HepG2 (cell line): ENCODE measurements at places on chromosomes 12 and 14. TPM values are rescaled to one million over a fixed set of nuclear protein-coding genes. Genes with fewer than 3 reads are reported as not detected.

DNA sequence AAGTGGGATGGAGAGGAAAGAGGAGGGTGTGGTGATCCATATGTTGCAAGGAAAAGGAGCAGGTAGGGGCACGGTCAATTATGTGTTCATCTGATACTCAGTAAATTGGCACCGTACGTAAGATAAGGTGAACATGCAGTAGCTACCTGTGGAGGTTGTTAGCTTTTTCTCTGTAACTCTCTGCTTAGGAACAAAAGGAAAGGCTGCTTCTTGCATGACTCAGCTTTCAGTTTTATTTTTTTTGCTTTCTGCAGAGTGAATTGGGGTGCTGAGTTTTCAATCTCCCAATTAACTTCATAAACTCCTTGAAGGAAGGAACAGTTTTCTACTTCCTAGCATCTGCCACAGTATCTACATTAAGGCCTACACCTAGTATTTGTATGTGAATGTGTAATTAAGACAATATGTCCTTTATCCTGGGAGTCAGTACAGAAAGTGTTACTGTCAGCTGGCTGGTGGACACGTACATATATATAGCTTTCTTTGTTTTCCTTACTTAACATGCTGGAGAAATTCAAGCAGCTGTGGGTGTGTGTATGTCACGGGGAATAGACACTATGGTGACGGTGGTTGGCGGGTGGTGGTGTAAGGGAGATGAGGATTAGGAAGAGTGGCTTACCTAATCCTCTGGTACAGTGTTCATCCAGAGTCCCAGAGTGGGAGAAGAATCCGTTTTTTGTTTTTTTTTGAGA is 40.1 kb upstream of the WNK1 start:
- H3K27ac ChIP-seq, result no peak overlapping the region
- 0 out of 3 replicates have a peak, but pooled peaks cover 3% of the 10 kb centered on the region for H3K27me3 ChIP-seq

SLC6A15 gene
- not detected in 2 replicates for total RNA-seq

GRCh38 chr12:26233631-26234030 is 38.3 kb downstream of the SSPN start:
- no peaks in the 10 kb centered on the region for H3K27me3 ChIP-seq
- no peaks in the 10 kb centered on the region for H3K36me3 ChIP-seq
- H3K27ac ChIP-seq, result no peak overlapping the region
- no peak for DNase-seq
- no peak overlapping the region for H3K4me3 ChIP-seq
- H3K4me1 ChIP-seq, result no peaks in the 10 kb centered on the region

GRCh38 chr12:101854747-101855146 is 22.6 kb upstream of the DRAM1 start:
- DNase-seq, result no peak
- no peaks in the 10 kb centered on the region for H3K36me3 ChIP-seq
- no peak overlapping the region for H3K27ac ChIP-seq
